ENCODE measurements at places on chromosomes 1 and 21.

- peak; percentile 30 for DNase-seq
Observed at GRCh38 chr1:6281511-6282402, 20.9 kb upstream of the GPR153 start.

- no peak for DNase-seq
Observed at GRCh38 chr1:36965275-36966159, 68.8 kb downstream of the GRIK3 start.

GRCh38 chr21:39774227-39774626, 29.2 kb downstream of the IGSF5 start:
- no peak for DNase-seq

DNA sequence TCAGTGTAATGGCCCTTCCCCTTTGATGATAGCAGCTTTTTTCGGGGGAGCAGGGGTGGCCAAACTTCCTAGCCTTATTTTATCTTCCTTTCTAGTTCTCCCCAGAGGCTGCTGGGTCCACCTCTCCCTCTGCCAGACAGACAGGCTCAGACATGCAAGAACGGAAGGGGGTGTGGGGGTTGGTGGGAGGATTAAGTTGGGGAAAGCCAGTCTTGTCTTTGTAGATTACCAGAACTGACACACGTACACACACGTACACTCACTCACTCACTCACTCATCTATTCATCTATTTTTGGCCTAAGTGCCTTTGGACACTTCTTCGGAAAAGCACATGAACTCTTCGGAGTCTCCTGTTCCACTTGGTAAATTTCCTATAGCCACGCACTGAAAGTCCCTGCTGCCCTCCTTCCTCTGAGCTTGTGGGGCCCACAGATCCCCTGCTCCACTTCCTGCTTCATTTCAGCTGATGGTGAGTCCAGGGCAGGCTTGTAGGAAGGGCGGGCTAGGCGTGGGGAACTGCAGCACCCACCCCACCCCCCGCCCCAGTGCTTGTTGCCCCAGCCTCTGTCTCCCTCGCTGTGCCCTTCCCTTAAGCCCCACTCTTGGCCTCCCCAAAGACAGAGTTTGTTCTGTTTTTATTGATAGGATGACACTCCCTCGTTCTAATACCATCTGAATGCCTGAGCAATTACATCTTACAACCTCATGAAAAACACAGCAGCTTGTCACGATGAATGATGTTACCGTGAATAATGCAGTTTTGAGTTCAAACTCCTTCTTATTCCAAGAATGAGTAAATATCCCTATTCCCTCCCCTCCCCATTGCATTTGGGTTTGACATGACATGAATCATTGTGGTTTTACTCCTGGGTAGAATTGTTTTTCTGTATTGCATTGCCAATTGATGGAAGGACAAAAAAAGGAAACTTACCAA, 60.7 kb upstream of the ATP5PO start:
- DNase-seq = peak; percentile 90

DNA sequence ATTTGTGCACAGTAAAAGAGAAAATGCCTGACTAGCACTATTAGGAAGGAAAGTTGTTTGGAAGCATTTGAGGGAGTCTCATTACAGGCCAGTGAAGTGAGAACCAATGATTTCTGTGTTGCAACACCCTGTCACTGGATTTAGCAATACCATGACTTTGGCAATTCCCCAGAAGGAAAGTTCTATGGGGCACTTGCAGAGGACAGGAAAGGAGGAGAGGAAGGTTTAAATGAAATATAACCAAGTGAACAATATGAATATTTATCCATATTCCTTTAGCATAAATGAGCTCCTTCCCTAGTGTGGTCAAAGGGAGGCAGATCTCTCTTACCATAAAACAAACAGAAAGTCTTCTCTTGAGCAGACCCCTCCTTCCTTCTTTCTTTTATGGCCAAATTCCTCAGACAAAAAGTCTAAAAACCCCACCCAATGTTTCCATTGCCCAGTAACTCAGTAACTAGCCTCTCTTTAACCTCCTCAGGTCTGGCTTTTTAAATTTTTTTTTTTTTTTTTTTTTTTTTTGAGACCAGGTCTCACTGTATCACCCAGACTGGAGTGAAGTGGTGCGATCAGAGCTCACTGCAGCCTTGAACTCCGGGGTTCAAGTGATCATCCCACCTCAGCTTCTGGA, 5.5 kb downstream of the TLR5 start:
- DNase-seq = peak; percentile 82

DNA sequence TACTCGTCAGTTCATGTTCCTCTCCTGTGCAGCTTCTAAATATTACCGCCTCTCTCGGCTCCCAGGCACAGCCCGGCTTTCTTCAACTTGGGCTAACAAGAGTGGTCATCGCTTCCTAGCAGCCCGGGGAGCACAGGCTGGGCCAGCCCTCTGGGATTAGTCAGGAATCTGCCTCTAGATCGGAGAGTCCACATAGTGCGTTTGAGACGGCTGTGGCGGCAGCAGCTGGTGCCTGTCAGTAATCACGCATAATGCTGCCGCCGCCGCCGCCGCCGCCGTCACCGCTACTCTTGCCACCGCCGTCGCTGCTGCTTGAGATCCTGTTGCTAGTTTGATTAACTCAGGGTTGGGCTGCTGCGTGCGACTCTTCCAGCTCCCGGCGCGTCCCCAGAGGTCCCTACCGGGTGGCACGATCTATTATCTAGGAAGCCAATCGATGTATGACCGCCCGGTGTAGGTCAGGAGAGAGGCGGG, at the start of gene RXRG:
Gene RXRG, minus strand, starts transcription at position 230 of the 474 bp plus-strand sequence. CDS start 233 bp downstream, outside the sequence.
- no peak for DNase-seq

DNA sequence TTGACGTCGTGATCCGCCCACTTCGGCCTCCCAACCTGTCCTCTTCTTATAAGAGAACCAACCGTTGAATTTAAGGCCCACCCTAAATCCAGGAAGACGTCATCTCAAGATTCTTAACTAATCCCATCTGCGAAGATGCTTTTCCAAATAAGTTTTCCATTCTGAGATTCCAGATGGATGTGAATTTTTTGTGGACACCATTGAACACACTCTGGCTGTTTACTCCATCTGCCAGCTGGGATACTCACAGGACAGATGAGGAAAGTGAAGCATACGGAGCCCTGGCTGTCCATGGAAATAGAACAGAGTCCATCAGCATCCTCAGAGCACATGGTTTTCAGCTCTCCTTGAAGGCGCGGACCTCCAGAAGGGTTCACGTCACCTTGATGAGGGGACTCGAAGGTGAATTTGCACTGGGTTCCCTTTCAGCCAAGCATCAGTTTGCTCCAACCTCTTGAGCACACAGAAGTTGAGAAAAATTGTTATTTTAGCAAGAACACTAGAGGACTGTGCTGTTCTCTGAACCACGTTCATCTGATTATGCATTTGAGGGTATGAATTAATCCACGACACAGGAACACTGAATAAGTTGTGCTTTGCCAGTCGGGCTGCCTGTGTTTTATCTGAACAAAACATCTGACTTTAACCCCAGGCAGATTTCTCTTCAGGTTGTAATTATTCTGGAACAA, 68.6 kb downstream of the KAZN start:
- DNase-seq = no peak

DNA sequence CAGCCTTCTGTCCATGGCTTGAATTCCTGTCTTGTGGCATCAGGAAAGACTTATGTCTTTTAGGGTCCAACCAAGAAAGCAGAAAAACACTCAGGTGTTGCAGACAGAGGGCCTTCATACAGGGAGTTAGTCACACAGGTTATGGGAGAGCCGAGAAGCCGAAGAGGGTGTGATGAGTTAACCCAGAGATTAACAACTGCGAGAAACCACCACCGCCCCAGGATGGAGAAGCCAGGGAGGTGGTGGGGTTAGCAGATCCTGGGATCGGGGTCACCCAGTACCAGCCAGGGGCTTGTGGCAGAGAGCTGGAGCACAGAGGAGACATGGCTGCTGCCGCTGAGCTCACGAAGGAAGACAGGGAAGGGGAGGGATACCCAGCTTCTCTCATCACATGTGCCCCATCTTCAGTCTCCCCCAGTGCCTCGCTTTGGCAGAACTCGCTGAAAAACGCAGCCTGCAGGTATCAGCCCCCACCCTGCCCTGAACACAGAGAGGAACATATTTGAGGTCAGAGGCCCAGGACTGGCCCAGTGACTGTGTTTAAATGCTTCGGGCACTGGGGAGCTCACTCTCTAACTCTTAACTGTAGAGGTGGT, 58.7 kb downstream of the RUNX3 start:
- DNase-seq = no peak

GRCh38 chr21:14670409-14670808, 124.3 kb upstream of the SAMSN1 start:
- no peak for DNase-seq

GRCh38 chr1:89125240-89125912, 538 bp downstream of the GBP2 start:
- peak; percentile 39 for DNase-seq

DNA sequence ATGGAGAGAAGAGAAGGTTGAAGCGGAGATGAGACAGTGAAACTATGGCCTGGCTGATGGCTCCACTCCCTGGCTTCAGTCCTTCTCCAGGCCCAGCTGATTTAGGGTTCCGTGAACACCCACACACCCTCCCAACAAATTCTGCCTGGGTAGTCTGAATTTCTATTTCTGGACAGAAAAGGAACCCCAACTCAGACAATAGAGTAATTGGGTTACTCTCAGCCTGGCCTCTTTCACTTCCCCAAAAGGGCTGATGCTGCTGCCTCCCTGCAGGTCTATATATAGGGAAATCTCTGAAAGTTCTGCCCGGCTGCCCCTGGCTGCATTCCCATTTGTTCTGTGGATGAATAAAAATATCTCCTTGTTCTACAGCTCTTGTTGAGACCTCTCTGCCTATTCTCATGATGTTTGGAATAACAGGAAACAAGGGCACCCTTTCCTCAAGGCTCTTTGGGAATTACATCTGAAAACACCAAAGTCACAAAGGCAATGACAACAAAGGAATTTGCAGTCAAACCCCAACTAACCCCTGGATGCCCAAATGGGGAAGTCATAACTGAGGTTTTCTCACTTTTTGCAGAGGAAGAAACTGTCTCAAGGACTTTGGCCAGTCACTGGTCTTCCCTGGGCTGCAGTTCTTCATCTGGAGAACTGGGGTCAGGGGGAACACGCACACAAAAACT, 11.4 kb upstream of the ZSCAN20 start:
- DNase-seq = peak; percentile 85

DNA sequence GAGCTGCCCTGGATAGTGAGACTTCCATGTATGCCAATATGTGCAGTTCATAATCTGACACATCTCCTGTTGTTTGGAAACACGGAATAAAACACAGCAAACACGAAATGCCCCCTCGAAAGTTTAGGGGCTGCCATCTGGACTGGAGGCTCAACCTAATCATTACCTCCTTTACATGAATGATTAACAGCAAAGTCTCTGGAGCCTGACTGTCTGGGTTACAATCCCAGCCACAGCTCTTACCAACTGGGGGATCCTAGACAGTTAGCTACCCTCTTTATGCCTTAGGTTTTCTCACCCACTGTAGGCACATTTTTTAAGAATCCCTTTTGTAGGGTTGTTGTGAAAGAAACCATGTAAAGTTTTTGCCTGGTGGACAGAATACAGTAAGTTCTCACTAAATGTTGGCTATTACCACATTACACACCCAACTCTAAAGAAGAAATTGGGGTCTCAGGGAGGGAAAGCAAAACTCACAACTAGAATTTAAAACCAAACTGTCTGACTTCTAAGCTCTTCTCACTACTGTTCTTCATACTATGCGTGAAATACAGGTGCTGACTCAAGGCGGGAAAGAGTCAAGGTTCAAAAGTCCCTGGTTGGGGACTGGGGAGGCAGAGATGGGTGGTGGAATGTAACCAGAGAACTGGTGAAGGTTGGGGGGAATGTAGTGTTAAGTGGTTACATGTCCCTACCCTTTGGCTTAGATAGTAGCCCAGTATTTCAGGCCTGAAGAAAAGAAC, 24.2 kb downstream of the CYP4A22 start:
- DNase-seq = no peak

GRCh38 chr1:203444171-203444576, 31.4 kb upstream of the PRELP start:
- no peak for DNase-seq

GRCh38 chr1:188065917-188066316, 1237.2 kb downstream of the PLA2G4A start:
- no peak for DNase-seq

GRCh38 chr1:207499573-207499972, 3.6 kb downstream of the CR1 start:
- peak; percentile 76 for DNase-seq

DNA sequence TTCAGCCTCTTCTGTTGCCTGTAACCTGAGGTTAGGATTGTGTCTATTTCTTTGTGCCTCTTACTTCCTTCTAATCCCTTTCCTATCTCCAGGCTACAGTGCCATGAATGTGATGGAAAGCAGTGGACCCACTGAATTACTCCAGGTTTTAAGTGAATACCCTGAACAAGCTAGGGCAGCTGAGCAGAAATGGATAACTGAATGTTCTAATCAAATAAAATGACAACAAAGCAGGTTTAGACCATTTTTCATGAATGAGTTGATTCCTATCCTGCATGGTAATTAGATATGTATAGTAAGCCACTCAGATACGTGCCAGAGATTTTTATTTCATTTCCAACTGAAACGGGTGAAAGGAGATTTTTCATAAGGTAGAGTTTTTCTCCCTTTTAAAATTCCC, 127.5 kb upstream of the ZP4 start:
- no peak for DNase-seq

DNA sequence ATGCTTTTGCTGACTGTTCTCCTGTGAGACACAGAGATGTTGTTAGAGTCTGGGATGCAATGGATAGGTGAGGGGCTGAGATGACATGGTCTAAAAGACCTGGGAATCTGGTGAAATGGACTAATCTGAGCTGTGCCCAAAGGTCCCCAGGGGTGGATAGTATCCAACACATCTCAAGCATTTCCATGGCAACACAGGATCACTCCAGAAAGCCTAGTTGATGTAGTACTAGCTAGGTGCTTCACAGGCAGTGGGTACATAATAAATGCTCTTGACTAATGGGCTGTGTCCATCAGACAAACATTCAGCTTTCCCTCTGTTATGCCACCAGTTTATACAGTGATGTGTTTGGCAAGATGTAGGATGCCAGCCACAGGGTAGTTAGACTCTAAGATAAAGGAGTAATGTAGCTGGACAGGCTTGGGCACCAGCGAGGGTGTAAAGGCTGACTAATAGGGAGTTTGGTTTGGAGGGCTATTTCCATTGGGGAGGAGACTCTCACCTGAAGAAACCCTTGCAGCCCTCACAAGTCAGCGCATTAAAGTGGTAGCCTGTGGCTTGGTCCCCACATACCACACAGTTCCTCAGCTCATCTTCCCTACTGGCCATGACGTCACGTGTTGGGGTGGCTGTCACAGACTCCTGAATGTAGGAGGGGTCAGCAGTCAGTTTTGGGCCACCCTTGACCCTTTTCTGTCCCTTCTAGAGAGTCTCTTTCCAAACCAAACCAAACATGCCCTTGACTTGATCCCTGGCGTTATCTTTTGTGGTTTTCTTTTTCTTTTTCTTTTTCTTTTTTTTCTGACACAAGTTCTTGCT, 1.8 kb downstream of the NR1I3 start:
- DNase-seq = no peak

DNA sequence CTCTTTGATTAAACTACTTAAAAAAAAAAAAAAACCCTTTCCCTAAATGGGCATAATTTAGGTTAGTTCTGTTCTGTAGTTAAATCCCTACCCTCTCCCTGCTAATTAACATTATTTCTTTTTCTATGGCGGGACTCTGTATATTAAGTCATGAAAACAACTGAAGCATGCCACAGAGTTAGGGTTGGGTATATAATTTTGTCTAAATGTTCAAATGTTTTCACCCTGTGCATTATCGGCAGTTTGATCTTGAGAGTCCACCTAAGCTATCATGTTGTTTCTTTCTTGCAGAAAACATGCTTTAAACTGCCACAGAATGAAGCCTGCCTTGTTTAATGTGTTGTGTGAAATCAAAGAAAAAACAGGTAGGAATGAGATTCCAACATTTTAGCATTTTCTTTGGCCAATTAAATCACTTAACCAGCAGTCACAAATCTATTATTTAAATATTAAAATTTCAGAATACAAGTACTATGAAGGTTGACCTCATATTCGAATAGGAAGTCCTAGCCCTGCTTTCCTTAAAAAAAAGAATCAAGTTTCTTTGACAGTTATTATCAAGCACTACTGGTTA, 4.0 kb downstream of the PBX1 start:
- no peak for DNase-seq
